ENCODE measurements at places on chromosomes 6 and 20.

DNA sequence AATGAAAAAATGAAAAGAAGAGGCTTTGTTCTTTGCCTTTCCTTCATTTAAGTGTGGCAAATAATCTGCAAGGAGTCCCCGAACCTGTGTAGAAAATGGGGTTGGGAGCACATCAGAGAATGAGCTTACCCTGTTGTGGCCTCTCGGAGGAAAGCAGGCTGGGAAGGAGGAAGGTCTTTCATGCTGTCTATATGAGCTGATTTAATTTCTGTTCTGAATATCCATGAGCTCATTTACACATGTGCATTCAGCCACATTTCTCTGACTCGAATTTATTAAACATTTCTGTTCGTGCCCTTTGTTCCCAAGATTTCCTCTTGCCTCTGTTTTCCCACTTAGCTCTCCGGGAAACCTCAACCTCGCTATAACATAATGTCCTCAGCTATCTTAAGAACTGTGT lies 584.4 kb upstream of the CDH4 start:
- no peak for DNase-seq

- DNase-seq = no peak
Measured at GRCh38 chr6:119067091-119067490, 11.4 kb downstream of the FAM184A start.

DNA sequence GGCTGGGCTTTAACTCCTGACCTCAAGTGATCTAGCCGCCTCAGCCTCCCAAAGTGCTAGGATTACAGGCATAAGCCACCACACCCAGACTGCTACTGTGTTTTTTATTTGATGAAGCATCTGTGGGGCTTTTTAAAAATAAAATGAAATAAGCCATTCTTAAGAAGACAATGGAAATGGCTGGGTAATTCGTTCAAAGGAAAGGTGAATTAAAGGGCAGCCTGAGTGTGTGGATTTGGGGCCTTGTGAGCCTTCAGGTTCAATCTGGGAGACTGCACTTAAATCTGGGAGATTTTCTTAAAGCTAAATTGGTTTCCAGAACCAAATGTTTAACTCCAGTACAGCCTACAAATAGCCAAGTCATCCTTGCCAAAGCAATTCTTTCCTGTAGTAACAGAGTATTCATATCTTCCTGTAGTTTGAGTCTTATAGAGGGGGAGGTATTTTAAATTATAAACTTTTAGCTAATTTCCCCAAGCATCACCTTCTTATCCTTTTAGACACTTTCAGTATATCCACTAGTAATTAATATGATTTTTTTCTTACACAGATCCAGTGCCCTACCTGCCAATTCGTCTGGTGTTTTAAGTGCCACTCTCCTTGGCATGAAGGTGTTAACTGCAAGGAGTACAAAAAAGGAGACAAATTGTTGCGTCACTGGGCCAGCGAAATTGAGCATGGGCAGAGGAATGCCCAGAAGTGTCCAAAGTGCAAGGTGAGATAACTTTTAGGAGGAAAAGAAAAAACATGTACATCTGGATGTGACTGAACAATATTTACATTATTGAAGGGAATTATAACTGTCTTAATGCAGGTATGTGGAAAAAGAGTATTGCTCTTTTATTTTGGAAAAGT lies 95.4 kb downstream of the RNF217 start:
- DNase-seq = no peak

DNA sequence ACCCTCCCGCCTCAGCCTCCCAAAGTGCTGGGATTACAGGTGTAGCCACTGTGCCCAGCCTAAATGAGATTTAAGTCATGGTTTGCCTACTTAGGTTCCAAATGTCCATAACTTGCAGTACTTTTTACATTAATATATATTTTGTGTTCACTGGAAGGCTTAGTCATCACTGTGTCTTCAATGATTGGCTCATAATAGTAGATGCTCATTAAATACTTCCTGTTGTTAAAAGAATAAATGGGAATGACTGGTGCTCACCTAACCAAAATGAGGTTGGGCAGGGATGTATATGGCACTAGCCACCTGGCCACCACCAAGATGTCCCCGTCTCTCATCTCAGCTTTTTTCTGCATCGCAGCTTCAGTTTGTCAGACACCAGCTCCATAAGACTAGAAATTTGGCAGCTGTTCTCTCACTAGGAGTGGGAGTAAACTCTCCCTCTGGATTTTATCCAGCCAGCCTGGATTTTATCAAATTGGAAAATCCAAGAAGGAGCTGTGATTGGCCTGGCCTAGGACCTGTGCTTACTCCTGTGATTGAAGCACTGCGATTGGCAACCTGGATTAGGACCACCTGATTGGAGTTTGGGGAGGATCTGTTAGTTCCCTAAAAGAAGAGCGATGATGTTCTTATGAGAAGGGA lies 1.1 kb upstream of the GLO1 start:
- DNase-seq = no peak

DNA sequence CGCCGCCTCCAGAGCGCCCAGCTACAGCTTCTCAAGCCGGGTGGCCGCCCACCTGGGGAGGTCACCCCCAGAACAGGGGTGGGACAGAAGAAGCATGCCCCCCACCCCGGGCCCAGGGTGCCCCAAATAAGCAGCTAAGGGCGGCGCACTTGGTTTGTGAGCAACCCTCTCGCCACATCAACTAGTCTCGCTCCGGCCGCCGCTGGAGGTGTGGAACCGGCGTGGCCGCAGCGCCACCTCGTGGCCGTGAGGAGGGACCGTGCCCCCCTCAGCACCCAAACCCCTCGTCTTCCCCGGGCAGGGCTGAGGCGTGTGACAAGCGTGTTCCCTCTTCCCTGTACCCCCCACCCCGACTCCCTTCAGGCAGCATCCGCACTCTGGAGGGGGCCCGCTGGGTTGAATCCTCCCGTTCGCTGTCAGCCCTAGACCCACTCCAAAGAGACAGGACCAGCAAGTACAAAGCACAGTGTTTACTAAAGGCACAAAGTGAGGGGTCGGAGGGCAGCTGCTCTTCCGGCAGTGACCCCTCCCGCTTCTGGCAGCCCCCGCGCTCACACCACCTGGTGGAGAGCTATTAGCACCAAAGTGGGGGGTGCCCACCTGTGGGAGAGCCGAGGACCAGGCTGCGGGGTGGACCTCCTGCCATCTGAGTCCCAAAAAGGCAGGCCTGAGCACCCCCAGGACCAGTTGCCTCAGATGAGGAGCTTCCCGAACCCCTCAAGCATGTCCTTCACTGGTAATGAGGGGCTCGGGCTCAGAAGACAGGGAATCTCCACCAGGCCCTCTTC lies 45.4 kb downstream of the MDFI start:
- no peak for DNase-seq

DNA sequence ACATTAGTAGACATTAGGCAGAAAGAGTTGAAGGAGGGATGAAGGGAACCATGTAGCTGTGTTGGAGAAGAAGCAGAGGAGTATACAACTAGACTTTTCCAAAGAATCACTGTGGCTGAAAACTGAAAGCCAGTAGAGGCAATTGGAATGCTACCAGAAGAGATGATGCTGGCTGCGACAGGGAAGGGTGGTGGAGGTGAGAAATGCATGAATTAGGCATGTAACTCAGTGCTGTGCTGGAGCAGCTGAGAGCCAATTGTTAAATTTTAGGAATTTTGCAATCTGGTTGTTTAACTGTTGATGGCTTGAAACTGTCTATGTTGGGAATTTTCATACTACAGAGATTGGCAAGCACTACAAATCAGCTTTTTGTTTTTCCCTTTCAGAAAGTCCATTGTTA lies 35.8 kb upstream of the SIRPG start:
- no peak for DNase-seq

- DNase-seq = no peak
Measured at GRCh38 chr6:81575442-81575841, 177.0 kb downstream of the TENT5A start.

- no peak for DNase-seq
Measured at GRCh38 chr6:101386982-101387381, 6.5 kb upstream of the GRIK2 start.

GRCh38 chr6:27672113-27672799 lies 199.4 kb upstream of the ZNF184 start:
- DNase-seq = no peak

DNA sequence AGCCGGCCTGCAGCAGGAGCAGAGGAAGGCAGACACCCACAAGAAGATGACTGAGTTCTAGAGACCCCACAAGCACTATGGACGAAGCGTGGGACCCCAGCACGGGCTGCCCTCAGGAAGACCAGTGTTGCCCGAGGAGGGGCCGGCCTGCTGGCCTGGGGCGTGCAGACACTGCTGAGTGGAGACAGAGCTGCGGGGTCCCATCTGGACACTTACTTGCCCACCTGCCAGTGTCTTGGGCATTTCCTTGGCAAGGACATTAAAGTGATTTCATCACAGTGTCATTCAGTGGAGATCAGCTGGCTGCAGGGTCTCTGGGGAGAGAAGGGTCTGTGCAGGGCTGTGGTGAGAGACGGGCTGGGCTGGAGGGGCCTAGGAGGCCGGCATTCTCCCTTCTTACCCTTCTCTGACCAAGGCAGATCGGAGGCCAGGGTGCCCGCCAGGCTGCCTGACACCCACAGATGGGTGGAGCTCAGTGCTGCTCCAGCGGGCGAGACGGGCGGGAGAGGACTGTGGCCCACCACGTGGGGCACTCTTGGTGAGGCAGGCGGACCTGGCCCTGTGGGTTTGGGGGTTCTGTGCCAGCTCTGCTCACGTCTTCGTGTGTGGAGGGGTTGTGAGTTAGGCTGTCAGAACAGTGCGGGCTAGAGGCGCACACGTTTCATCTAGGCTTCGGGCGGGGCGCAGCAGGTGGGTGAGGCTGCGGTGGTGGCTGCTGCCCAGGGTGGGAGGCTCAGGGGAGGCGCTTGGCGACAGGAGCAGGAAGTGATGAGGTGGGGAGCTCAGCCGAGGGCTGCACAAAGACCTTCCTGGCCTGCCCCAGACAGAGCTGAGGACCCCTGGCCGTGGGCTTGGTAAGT lies at the start of gene LIME1:
TSS of gene LIME1 (plus strand) at position 806 of the 860 bp plus-strand sequence. CDS start 886 bp downstream, outside the sequence.
- DNase-seq = no peak

DNA sequence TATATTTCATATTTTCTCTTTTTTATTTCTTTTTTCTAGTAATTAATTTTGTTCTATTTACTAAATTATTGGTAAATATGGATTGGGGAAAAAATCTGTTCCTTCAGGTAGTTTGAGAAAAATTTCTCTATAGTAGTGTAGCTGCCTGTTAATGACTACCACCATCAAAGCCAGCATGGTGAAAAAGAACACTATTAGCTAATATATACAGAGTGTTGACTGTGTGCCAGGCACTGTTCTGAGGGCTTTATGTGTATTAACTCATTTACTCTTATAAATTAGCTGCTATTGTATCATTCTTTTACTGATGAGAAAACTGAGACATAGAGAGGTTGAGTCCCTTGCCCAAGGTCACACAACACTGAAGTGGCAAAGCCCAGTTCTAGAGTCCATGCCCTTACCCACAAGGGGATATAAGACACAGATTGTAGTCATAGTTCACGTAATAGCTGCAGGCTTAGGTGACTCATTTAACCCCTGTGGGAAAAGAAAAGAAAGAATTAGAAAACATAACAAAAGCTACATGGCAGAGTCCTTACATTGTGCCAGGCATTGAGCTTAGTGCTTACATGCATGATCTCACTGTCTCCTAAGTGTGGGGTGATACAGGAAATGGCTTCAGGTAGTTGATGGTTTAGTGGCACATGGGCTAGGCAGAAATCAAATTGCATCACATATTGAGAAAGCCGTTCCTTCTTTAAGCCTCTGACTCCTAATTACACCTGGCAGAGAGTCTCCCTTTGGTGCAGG lies 12.2 kb upstream of the AKIRIN2 start:
- peak; percentile 65 for DNase-seq

DNA sequence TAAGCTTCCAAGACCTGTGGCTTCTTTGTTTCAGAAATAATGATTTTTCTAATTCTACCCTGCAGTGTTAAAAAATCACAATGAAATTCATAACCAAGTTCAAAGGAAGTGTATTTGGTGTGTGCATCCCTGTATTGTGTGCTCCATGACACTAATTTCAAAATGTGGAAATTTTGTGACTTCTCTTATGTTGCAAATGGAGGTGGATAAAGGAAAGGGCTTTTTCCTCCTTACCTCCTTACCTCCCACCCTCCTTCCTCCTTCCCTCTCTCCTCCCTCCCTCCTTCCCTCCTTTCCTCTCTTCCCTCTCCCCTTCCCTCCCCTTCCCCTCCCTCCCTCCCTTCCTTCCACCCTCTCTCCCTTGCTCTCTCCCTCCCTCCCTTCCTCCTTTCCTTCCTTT lies 10.5 kb downstream of the CDH4 start:
- no peak for DNase-seq

GRCh38 chr6:31419842-31420241 lies 16.4 kb downstream of the MICA start:
- no peak for DNase-seq

GRCh38 chr6:3063733-3064700 lies 4.3 kb upstream of the RIPK1 start:
- DNase-seq = peak; percentile 56

GRCh38 chr6:139534472-139535115 lies 160.1 kb upstream of the CITED2 start:
- no peak for DNase-seq

GRCh38 chr6:26199057-26199772 lies 112.0 kb downstream of the HFE start:
- DNase-seq = peak; percentile 98

DNA sequence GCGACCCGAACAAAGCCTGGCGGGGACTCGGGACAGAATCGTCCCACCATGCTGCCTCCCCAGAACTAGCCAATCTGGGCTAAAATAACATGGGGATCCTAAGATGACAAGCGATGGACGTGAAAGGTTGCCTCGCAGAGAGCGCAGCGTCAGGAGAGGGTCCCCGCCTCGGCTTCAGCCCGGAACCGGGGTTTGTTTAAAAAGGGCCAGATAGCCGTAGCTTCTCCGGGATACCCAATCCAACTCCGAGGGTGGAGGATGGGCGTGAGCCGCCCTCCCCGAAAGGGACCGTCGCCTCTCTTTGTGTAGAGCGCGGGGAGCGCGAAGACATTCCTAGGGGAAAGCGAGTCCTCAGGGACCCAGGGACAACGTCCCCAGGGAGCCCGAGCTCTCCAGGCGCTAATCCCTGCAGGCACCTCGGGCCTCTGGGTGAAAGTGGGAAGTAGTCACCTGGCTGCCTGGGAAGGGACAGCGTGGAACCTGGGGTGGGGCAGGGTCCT lies 643 bp downstream of the CD24 start:
- DNase-seq = no peak

GRCh38 chr6:25709761-25710160 lies 44.8 kb upstream of the SLC17A4 start:
- no peak for DNase-seq

- no peak for DNase-seq
Measured at GRCh38 chr6:157283330-157283898, 39.9 kb downstream of the TMEM242 start.

GRCh38 chr20:10639737-10640556 lies 33.9 kb downstream of the JAG1 start:
- no peak for DNase-seq
